Hematopoietic multipotent progenitor cell treated with erythropoietin and hydrocortisone succinate and interleukin-3 and kit ligand, for 8 days (in vitro differentiated cells): ENCODE measurements at places on chromosomes 6 and 20.
A peak's percentile ranks its signal among the peaks of the same experiment; 100 is the strongest.

- DNase-seq = no peak
Observed at GRCh38 chr6:6328451-6328850, 8.0 kb upstream of the F13A1 start.

GRCh38 chr20:4787069-4787468 is 65.4 kb downstream of the PRND start:
- DNase-seq = peak; percentile 15

GRCh38 chr20:31662372-31662854 is 24.7 kb downstream of the COX4I2 start:
- no peak for DNase-seq

GRCh38 chr20:40319741-40320516 is 369.1 kb downstream of the MAFB start:
- DNase-seq = no peak

- no peak for DNase-seq
Observed at GRCh38 chr6:836276-836853, 143.4 kb upstream of the EXOC2 start.

DNA sequence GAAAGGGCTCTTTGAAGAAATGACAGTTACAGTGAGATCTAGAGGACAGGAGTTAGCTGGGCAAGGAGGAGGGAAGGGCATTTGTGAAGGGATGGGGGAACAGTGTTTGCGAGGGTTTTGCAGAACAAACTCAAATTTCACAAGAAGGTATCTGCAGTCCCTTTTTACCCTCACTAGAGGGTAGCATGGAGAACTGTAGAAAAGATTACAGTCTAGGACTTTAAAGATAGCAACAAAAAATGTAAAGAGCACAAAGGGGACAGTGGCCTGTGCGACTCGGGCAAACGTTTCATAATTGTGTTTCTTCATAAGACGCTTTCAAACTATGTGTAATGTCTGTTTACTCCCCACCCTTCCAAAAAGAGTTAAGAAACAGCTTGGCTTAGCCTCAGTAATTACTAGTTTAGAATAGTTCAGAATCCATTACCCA is 21.2 kb upstream of the ASXL1 start:
- DNase-seq = peak; percentile 70

DNA sequence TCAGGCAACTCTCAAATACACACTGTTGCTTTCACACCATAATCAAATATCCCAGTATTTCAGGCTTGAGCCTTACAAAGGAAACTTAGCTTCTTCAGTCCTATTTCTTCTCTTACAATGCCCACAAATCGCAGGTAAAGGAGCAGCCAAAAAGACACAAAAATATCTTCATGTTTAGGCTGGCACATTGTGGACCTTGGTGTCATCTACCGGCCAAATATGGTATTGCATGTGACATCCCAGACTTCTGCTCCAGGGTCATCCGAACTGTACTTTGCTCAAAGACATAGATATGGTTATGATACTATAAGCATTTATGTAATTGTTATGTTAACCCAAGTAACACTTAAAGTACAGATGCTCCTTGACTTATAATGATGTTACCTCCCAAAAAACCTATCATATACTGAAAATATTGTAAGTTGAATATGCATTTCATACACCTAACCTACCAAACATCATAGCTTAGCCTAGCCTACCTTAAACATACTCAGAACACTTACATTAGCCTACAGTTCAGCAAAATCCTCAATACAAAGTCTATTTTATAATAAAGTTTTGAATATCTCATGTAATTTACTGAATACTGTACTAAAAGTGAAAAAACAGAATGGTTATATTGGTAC is 4.6 kb downstream of the OR2H2 start:
- DNase-seq = peak; percentile 60

DNA sequence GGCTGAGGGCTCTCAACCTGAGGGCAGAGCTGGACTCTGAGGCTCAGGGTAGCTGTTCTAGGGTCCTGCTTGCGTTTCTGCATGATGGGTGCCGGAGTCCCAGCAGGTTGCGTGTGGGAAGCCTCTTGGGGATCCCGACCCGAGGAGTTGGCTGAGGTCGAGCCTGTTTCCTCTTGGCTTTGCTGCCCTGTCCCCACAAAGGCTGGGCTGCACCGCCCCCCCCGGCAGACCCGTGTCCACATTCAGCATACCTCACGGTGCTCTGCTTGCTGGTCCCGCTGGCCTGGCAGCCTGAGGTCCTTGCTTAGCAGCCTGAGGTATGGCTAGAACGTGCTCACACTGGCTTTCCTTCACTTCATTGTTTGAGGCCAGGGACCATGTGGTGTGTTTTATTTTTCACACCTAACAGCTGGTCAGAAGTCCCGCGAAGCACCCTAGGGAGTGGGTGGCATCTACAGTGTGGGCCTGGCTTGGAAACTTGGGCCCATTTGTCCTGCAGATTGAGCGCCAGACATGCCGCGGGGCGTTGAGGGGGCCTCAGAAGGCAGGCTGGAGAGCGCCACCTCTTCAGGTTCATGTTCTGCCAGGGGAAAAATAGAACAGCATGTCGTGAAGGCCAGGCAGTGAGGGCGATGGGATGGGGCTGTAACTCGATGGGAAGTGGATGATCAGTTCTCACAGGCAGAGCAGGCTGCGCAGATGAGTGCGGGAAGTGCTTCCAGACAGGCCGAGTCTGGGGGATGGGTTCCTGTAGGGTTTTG is 9.5 kb downstream of the LSM14B start:
- DNase-seq = no peak
